ENCODE measurements at places on chromosomes 3 and 15.
A peak's percentile ranks its signal among the peaks of the same experiment; 100 is the strongest.

DNA sequence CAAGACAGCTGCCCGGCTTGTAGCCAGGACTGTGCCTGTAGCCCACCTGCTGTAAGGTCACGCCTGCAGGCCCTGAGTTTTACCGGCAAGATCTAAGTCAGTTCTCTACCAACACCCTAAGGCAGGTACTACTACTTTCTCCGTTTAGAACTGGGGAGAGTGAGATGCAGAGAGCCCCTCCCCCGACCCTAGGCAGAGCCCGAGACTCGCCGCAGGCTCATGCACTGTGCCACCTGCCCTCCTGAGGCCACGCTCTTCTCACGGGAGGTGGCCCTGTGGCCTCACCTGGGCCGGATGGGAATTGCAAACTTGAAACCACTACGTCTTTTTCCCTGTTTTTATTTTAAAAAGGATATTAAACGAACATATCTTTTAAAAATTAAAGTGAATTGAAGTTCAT is 36.9 kb upstream of the PCSK6 start:
- DNase-seq: no peak

- DNase-seq: no peak
Measured at GRCh38 chr15:56241374-56242105, 2.1 kb downstream of the RFX7 start.

DNA sequence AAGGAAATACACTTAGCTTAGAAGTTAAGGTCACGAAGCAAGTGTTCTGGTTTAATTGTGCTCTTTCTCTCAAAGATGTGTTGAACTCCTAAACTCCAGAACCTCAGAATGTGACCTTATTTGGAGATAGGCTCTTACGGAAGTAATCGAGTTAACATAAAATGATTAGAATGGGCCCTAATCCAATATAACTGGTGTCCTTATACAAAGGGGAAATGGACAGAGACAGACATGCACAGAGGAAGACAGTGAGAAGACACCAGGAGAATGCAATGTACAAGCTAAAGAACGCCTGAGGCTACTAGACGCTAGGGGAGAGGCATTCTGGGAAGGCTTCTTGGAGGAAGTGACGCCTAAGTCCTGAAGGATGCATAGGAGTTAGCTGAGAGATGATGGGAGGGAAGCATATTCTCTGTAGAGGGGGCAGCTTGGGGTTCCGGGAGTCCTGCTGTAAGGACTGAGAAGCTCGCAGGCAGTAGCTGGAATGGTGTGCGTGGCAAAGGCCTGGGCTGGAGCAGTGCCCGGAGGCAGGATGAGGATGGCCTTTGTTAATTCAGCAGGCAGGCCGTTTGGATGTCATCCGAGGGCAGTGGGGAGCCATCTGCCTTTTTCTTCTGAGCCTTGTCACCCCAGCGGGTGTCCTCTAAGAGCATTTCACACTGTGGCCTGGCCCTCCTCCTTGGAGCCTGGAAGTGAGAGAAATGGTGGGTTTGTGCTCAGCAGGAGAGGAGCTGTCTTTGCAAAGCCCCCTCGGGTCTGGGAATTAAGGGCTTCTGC is 513.4 kb downstream of the SHQ1 start:
- DNase-seq: no peak

DNA sequence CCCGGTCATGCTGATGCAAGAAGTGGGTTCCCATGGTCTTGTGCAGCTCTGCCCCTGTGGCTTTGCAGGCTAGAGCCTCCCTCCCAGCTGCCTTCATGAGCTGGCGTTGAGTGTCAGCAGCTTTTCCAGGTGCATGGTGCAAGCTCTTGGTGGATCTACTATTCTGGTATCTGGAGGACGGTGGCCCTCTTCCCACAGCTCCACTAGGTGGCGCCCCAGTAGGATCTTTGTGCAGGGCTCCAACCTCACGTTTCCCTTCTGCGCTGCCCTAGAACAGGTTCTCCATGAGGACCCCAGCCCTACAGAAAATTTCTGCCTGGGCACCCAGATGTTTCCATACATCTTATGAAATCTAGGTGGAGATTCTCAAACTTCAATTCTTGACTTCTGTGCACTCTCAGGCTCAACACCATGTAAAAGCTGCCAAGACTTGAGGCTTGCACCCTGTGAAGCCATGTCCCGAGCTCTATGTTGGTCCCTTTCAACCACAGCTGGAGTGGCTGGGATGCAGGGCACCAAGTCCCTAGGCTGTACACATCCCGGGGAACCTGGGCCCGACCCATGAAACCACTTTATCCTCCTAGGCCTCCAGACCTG is 238.4 kb upstream of the MDFIC2 start:
- peak; percentile 77 for DNase-seq

GRCh38 chr15:68654786-68655560 is 76.2 kb downstream of the CORO2B start:
- DNase-seq: no peak

- no peak for DNase-seq
Measured at GRCh38 chr3:113250566-113250965, 39.2 kb downstream of the BOC start.

GRCh38 chr3:190012784-190013183 is 107.9 kb downstream of the P3H2 start:
- no peak for DNase-seq

DNA sequence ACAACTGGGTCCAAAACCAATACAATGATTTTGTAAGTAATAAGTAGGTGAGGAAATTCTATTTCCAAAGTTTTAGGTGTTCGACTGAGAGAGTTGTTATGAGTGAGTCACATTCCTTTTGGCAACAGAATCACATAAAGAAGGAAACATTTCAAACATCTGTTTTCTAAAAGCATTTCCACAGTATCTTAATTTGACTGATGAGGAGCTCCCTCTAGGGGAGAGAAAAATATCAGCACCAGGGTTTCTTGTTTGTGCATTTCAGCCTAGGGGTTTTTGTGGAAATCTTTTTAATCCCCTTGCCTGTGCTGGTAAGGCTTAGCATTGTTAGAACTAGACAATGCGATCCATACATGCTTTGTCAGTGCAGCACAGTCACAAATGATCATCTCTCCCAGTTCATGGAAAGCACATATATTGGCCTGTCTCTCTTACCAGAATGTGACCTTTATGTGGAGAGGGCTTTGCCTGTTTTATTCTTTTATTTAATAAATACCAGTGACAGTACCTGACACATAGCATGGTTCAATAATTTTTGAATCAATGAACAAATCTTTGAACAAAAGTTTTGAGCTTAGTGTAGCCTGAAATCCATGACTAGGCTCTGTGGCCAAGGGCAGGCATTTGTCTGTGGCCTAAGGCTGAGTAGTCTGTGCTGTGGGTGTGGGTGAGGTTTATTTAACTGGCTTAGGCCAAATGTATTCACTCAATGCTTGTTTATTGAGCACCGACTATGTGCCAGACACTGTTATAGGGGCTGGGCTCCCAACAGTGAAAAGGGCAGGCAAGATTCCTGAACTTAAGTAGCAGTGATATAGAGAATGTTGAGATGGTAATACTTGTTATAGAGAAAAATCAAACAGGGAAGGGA is 21.1 kb upstream of the IQCF6 start:
- peak; percentile 42 for DNase-seq

GRCh38 chr15:36407647-36408046 is 171.8 kb upstream of the CDIN1 start:
- DNase-seq: no peak

DNA sequence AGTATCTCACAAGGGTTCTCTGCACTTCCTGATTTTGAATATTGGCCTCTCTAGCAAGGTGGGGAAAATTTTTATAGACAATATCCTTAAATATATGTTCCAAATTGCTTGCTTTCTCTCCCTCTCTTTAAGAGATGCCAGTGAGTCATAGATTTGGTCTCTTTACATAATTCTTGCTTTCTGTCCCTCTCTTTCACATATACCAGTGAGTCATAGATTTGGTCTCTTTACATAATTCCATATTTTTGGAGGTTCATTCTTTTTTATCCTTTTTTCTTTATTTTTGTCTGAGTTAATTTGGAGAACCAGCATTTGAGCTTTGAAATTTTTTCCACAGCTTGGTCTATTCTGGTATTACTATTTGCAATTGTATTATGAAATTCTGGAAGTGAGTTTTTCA is 77.7 kb upstream of the NUDT16 start:
- no peak for DNase-seq

- no peak for DNase-seq
Measured at GRCh38 chr3:136042608-136043221, 77.2 kb downstream of the PPP2R3A start.

- DNase-seq: no peak
Measured at GRCh38 chr3:138089091-138089490, 26.3 kb downstream of the DZIP1L start.

DNA sequence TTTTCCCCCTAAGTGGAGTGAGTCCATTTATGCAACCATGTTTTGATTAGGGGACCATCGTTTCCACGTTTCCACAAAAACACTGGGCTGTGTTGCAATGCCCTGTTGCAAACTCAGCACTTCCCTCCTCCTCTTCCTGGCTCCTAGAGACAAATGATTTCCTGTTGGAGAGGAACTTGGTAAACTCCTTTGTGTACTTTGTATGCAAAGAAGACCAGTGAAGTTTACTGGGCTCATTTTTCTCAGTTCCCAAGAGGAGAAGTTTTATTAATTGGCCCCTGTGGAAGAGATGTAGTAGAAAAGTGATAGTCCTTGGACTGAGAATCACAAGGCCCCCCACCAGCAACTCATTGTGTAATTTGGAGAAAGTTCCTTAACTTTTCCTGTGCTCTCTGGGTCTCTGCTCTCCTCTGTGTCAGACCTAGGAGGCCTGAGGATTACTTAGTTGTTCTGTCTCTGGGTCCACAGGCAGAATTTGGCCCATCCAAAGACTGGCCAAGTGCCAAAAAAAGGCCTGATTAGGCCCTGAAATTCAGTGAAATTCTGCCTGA is 95.0 kb downstream of the ATG7 start:
- peak; percentile 32 for DNase-seq

DNA sequence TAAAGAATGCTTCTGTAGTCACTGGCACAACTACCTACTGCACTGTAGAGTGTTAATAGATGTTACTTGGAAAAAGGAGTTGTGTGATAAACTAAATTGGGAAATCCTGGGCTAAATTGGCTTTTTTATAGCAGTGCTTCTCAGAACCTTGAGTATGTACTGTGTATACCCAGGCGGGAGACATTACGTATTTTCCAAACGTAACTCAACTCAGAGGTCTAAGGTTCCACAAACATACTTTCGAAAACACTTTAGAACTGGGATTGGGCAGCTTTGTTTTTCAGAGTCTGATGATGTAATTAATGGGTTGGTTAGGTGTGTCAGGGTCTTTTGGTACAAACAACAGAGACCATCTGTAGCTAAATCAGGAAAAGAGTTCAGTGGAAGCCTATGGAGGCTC is 53.5 kb upstream of the CHST2 start:
- DNase-seq: no peak

DNA sequence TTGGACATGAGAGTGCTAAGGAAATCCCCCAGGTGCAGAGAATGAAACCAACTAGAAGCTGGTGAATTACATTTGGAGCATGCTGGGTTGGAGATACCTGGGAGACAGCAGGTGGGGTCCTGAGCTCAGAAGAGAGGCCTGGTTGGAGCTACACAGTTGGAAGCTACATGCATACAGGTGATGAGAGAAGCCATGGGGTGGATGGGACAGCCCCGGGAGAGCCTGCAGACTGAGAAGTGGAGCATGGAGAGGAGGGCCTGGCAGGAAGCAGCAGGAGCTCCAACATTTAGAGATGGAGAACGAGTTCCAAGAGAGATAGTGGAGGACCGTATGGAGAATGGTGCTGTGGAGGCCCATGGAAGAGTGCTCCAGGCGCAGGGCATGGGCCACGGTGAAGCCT is 10.2 kb downstream of the PAQR5 start:
- DNase-seq: no peak

GRCh38 chr15:87219650-87220615 is 1036.6 kb downstream of the NTRK3 start:
- no peak for DNase-seq

DNA sequence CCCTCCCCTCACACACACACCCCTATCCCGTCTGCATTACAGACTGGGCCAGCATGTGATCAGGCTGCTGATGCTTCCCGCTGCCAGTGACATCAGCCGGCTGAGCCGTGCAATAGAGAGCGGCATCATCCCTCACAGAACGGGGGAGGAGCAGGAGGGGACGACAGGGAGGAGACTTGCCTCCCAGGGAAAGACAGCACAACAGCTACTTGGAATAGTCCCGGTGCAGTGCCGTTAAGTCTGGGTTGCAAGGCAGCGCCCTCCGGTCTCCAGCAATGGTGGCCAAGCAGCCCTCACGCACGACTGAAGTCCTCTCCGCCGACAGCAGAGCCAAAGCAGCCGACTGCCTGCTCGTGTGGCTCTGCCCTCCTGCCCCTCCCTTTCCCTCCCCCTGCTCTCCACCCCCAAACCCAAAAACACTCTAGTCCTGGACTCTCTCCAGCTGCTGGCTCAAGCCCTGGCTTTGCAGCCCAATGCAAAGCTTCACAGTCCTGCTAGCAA is 31.5 kb upstream of the RPS17 start:
- peak; percentile 58 for DNase-seq

DNA sequence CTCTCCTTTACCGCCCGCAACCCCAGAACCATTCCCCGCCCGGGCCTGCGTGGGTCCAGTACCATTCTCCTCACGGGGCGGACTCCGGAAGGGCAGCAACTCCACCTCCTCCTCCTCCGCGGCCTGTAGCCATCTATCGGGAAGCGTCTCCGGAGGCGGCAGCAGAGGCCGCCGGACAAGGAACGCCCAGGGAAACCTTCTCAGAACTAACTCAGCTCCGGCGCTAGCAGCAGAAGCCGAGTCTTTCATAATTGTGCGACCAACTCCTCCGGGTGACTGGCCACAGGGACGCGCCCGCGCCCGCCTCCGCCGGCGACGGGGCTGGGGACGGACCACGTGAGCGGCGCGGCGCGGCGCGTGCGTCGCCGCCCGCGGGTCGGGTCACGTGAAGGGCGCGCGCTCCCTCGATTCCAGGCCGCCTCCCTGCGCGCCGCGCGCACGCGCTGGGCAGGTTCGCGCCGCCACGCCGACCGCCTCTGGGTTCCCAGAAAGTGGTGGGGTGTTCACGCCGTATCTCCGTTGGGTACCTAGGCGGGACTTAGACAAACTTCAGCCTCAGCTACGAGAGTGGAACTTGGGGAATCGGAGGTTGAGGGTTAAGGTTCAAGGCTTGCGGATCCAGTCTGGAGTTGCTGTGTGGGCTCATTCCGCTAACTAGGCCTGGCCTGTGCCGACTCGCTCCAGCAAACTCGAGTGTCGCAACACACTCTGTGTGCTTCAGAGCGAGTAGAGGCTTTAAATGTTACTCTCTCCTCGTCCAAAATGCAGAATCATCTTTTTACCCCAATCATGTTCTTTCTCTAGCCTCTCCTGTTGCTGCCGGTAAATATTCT is at the start of gene TRPM7:
Gene TRPM7, minus strand, starts transcription at position 329 of the 833 bp plus-strand sequence. Its CDS starts 264 bp downstream, at position 65.
- peak; percentile 88 for DNase-seq

- DNase-seq: no peak
Measured at GRCh38 chr15:63526401-63526800, 22.0 kb downstream of the USP3 start.

- DNase-seq: no peak
Measured at GRCh38 chr3:191327526-191327925, 1.7 kb upstream of the CCDC50 start.

- DNase-seq: no peak
Measured at GRCh38 chr15:93033434-93034045, 55.5 kb downstream of the RGMA start.

- no peak for DNase-seq
Measured at GRCh38 chr3:74511078-74511477, 103.4 kb downstream of the CNTN3 start.
